ENCODE measurements at places on chromosomes 5 and 9.

DNA sequence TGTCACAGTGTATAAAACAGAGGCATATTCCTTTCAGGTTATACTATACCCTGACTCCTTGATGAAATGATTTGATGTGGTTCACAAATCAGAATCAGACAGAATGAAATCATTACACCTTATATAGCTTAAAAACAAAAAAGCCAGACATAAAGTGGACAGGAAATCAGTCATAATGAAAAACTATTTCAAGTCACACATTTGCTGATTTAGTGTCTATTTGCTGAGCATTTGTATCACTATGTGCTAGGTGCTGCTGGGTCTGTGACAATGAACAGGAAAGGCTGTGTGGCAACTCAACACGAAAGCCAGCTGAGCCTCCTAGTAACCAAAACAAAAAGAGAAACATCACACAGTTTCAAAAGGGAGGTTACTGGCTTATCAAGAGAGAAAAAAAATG, 194.0 kb downstream of the EFNA5 start:
- no peak for DNase-seq

DNA sequence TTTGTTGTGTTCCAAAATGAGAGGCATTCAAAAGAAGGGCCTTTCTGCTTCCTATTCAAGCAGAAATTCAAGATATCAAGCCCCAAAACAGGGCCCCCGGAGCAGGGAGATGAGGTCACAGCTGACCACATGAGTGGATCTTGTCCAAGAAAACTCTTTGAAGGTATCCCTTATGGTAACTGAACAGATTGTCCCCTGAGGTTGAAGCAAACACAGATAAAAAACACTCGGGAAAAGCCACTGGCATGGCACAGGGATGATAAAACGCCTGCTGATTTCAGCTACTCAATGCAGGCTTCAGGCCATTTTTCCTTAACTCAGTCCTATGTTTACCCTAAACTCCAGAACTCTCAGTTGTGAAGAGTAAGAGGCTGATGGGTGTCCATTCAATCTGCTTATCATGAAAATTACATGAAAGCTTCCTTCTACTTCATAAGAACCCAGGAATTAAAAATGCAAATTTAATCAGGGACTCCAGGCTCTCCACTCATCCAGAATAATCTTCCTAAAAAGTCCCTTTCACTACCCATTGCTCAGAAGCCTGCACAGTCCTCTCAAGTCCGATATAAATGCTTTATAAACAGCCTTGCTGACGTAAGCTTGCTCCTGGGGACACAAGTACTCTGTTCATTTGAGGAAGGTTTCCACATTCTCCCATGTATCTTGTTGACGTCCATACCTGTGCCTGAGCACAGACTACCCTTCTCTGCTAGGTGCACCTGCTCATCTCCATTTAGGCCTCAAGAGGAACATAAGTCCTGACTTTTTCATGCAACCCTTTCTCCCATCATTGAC, 35.9 kb upstream of the SLC1A3 start:
- DNase-seq: no peak

GRCh38 chr9:137357166-137357565, 55.1 kb upstream of the NRARP start:
- DNase-seq: no peak

- DNase-seq: no peak
These were observed 528.8 kb upstream of the PTGER4 start for GRCh38 chr5:40150896-40151295.

DNA sequence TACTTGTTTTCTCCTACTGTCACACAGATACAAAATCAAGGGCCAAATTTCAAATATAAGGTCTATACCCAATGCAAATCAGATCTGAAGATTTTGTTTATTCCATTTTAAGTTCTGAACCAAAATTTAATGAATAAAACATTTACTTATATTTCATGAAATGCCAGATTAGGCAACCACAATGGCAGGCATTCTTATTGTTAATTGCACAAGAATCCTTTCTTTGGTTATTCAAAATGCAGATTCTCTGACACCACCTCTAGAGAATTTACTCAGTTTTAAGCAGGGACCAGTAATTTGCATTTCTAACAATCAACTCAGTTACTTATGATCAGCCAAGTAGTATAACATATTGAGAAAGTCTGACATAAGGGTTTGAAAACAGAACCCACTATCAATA, 972.4 kb upstream of the ACO1 start:
- DNase-seq: no peak

- DNase-seq: no peak
These were observed 147.1 kb downstream of the RXRA start for GRCh38 chr9:134473141-134474054.

GRCh38 chr9:2597483-2597882, 24.1 kb upstream of the VLDLR start:
- no peak for DNase-seq

- no peak for DNase-seq
These were observed at the start of gene SLC27A6 for GRCh38 chr5:128965011-128965637. TSS of gene SLC27A6 (plus strand) at chr5:128965488. CDS start at chr5:128966138, 650 bp downstream.

- DNase-seq: no peak
These were observed 72.6 kb downstream of the GPBP1 start for GRCh38 chr5:57246426-57246825.

DNA sequence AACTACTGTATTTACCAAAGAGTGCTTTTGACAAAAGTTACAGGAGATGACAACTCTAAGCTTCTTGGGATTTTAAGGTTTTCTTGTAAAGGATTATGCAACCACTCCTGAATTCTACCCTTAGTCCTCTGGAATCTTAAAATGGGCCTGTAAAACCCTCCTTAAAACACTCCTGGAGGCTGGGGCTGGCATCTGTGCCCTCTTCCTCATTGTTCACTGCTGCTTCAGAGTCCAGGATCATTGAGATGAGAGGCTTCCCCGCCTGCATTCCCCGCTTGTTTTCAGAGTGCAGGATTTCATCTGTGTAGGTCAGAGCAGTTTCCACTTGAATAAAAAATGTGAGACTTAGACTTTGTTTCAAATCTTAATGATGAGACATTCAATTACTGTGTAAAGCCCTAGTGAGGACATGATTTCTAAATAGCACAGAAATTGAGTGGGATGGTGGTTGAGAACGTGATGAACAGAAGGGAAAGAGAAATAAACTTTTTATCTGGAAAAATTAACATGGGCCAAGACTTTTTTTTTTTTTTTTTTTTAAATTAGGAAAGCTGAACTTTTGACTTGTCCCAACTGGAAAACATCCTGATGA, 40.4 kb downstream of the PCSK5 start:
- DNase-seq: no peak

DNA sequence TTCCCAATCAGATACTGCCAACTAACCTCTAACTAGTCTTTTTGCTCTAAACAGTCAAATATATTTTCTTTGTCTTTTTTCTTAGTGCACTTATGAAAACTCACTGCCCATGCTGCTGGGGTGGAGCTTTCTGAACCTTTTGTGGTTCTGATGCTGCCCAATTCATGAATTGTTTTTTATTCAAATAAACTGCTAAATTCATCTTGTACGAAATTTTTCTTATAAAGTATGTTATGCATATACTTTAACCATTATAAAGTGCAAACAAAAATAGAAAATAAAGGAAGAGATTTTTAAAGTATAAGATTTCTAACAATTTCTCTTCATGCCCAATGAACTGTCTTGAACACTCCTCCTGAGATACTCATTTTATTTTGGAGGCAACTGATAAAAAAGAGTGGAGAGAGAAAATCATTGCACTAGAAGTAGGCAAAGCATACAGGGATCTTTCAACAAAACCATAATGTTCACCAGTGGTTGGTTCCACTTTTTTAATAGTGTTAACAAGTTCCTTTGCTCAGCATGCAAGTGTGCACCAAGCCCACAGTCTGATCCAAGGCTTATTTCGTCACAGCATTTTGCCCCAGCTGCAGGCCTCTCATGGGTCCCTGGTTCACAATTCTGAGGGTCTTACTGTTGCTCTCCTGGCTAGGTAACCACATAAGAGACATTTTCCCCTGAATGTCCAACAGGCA, 6.2 kb upstream of the FYB1 start:
- DNase-seq: no peak

DNA sequence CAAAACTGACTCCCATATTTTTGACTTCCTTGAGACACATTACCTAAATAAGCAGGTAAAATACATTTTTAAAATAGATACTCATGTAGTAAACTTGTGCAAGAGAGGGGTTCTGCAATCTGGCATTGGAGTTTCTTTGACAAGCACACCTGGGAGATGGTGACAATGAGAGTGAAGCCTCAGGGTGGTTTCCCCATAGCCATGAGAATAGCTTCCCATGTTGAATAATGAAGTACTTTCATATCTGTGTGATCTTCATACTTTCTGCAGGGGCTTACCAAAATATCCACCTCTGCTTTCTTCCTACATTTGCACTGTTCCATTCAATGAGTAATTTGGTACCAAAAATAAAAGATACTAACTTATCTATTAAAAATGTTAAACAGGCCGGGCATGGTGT, 44.7 kb upstream of the VCAN start:
- no peak for DNase-seq

GRCh38 chr5:168085261-168086031, 206.0 kb upstream of the WWC1 start:
- no peak for DNase-seq

DNA sequence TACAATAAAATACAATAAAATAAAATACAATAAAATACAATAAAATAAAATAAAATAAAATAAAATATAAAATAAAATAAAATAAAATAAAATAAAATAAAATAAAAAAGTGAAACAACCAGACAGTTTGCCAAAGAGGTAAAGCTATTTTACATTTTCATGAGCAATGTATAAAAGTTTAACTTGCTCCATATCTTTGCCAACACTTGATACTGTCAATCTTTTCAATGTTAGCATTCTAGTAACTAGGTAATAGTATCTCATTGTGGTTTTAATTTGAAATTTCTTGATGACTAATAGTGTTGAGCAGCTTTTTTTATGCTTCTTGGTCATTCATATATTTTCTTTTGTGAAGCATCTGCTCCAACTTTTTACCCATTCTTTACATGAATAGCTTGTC, 17.3 kb downstream of the TTC33 start:
- DNase-seq: no peak

GRCh38 chr5:159581502-159582249, 251.4 kb upstream of the IL12B start:
- no peak for DNase-seq

GRCh38 chr5:6043491-6044310, 334.6 kb downstream of the MED10 start:
- DNase-seq: no peak

GRCh38 chr5:132434416-132435286, 55.9 kb downstream of the IRF1 start:
- no peak for DNase-seq

DNA sequence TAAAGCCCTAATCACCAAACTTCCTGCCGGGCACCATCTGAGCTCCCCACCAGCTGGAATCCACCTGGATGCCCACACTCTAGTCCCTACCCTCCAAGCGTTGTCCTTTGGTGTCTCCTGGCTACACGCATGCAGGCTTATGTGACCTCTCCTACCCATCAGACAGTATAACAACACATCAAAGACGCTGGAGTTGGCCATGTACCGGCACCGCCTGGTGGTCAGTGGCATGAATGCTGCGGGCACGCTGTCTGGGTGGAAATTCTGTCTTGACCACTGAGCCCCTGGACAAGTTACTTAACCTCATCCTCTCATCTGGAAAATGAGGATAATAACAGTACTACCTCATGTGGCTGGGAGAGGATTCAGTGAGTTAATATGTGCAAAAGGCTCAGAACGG, 23.4 kb upstream of the CORO2A start:
- peak; percentile 19 for DNase-seq

DNA sequence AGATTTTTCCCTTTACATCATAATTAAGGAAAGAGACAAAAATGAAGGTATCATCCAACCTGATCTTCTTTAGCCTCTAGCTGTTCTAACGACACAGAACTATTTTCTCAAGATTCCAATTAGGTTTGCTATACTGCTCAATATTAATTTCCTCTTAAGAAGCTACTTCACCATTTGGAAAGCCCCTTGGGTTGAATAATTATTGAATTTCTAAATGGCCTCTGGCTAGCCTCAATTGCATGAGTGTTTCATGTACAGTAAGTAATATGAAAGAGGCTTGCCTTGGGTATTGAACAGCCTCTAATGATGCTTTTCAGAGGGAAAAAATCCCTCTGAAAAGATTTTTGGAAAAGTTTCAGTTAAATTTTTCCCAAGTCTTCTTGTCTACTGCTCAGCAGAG, 3.7 kb upstream of the MOB3B start:
- DNase-seq: no peak

GRCh38 chr5:80219391-80219790, 36.5 kb downstream of the SERINC5 start:
- no peak for DNase-seq

DNA sequence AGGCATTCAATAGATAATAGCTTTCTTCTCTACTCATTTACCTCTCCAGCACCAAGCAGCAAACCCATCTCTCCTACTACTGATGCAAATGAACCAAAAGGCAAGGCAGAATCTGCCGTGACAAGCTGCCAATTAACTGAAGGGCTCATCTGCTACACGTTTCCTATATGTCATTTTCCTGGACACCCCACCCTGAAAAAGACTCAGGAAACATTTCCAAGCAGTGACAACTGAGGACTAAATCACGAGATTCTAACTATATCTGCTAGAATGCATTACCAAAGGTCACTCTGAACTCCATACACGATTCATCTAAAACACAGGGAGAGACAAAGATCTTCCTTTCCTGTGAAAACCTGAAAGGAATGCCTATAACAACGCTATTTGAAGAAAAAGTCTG, 12.9 kb downstream of the PLPP1 start:
- DNase-seq: no peak

DNA sequence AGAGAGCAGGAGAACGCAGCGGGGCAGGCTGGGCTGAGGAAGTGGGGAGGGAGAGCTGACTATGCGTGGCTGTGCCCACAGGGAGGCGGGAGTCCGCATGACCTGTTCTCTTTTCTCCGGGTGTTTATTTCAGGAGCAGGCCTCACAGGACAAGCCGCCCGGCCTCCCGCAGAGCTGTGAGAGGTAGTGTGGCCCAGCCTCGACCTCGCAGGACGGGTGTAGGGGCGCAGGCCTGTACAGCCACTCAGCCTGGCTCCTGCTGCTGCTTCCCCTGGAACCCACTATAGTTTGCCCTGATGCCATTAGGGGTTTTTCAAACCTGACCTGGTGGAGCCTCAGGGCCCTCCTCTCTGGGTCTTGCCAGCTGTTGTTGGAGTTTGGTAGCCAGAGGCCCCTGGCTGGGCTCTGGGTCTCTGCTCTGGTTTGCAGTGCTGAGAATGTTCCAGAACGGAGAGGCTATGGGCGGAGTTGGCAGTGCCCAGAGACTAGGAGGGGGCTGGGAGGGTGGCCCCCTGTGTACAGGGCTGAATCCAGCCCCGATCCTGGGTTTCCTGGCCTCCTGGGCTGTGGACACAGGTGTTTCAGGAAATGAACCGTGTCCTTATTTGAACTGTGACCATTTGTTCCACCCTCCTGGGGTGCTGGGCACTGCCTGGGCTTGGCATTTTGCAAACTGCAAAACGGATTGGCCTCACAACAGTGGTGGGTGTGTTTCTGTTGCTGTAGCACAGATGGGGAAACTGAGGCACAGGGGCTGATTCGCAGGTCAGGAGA, 78.8 kb downstream of the WNK2 start:
- no peak for DNase-seq

GRCh38 chr5:142215915-142216681, 107.5 kb downstream of the NDFIP1 start:
- no peak for DNase-seq

All from activated CD4-positive, alpha-beta T cell treated with anti-CD3 and anti-CD28 coated beads, Interleukin-2, amount 50 U/mL, for 1 hour (primary cell).